ENCODE measurements at places on chromosomes 5 and 9. TPM values are rescaled to one million over a fixed set of nuclear protein-coding genes. Genes with fewer than 3 reads are reported as not detected.

AJM1 gene
- 2.0 TPM for total RNA-seq

- no peak for ATAC-seq
These were observed 3.1 kb upstream of the FAM120AOS start for GRCh38 chr9:93456504-93456903.

DNA sequence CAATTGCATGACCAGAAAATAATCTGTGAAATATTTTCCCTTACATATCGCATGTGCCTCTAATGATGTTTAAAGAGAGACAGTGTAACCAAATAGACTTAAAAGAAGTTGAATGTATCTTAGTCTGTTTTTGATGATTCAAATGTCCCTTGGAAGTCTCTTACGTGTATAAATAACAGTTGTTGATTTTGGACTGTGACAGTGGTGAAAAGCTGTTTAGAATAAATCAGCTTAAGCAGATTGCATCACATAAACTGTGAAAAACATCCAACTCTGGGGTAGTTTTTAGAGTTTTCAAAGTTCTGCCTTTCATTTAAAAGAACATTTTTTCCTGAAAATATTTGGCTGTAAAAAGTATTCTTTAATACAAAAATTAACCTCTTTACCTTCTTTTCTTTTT, 301.1 kb downstream of the PRR16 start:
- no peak for ATAC-seq

ASPN gene
- 0.18 TPM for total RNA-seq

DNA sequence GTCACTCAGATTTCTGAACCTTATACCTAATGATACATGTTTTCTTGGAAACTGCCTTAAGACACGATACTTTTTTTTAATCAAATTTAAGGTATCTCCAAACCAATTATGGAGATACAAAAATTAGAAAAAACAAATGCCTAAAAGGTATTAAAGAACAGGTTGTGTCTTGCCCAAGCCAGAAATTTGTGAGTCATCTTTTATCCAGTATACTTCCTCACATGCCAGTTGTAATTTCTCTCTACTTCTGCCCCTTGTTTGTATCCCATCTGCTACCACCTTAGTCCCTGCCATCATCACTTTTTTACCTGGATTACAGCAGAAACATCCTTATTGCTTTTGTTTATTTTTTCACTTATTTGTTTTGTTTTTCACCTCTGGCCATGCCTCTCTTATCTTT, 571.2 kb upstream of the DAB2 start:
- no peak for ATAC-seq

- ATAC-seq, result no peak
These were observed 39.8 kb downstream of the STARD4 start for GRCh38 chr5:111472579-111472978.

SPATA31A3 gene
- not detected for total RNA-seq

DNA sequence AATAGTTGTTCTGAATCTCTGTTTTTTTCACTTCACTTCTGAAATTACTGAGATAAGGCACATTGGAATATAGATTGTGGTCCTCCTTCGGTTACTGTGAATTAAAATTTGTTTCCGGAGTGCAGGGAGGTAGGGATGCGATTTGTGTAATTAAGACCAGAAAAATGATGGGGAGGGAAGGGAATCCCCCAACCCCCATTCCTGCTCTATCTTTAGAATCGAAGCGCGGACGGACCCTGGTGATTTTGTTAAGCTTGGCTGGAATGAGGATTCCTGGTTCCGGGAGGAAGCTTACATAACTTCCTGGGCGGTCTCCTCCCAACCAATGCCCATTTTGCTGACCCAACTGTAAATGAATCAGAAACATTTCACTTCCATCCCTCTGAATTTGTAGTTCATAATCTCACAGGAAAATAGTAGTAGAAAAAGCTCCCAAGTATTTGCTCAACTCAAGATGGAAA, 220.1 kb upstream of the MSX2 start:
- no peak for ATAC-seq

RHOBTB3 gene
- total RNA-seq, result 66.2 TPM

GRCh38 chr9:111961575-111961974, 65.0 kb downstream of the UGCG start:
- ATAC-seq, result no peak

- no peak for ATAC-seq
These were observed 60.6 kb downstream of the CYFIP2 start for GRCh38 chr5:157326440-157327005.

DNA sequence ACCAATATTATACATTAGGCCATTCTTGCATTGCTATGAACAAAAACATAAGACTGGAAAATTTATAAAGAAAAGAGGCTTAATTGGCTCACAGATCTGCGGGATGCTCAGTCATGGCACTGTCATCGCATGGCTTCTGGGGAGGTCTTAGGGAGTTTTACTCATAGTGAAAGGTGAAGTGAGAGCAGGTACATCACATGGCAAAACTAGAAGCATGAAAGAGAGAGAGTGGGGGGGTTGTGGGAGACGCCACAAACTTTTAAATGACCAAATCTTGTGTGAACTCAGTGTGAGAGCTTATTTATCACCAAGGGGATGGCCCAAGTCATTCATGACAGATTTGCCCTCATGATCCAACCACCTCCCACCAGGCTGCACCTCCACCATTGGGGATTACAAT, 398.3 kb upstream of the EDIL3 start:
- ATAC-seq, result no peak

IL9 gene
- total RNA-seq, result not detected

DNA sequence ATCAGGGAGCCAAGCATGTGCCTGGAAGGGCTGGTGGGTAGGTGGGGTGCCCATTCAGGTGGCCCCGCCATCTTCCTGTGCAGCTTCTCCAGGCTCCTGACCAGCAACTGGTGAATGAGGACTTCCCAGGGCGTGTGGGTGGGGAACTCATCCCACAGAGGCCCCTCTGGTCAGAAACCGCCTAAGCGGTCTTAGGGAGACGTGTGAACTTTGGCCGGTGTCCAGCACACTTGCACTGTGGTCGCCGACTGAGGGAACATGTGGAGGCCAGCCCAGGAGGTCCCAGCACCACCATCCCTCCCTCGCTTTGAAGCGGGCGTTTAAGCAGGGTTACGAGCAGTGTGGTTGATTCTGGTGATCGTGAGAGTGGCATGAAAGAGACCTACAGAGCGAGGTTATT, 77.8 kb downstream of the MVB12B start:
- ATAC-seq, result no peak

DNA sequence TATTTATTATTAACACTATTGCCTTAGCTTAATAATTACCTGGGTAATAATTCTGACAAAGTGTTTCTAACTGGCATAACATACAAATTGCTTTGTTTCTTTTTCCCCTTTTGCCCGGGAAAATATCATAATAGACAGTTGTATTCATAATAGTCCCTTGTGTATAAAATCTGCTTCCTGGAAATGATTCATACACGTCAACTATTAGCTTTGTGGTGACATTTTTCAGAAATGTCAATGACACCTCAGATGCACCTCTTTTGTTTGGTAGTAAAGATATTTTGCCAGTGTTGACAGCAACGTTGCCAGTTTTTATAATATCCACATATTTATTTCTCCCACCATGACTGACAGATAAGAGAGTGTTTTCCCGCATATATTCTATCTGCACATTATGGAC, 73.0 kb downstream of the RASEF start:
- ATAC-seq, result no peak

DNA sequence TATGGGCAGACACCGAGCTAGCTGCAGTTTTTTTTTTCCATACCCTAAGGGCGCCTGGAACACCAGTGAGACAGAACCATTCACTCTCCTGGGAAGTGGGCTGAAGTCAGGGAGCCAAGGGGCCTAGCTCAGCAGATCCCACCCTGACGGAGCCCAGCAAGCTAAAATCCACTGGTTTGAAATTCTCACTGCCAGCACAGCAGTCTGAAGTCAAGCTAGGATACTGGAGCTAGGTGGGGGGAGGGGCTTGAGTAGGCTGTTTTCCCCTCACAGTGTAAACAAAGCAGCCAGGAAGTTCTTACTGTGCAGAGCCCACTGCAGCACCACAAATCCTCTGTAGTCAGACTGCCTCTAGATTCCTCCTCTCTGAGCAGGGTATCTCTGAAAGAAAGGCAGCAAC, 151.7 kb upstream of the HCN1 start:
- ATAC-seq, result no peak

CDH9 gene
- 25.1 TPM for total RNA-seq

NR4A3 gene
- 23.1 TPM for total RNA-seq

BHMT2 gene
- 0.27 TPM for total RNA-seq

HTR4 gene
- total RNA-seq, result 0.10 TPM

- no peak for ATAC-seq
These were observed 490.9 kb upstream of the RGMB start for GRCh38 chr5:98282521-98282920.

CCL21 gene
- total RNA-seq, result 0.22 TPM

- no peak for ATAC-seq
These were observed 51.6 kb downstream of the SLC1A1 start for GRCh38 chr9:4541856-4542255.

- ATAC-seq, result peak; percentile 88
These were observed at the start of the genes EIF4E1B and SNCB for GRCh38 chr5:176629853-176630680. Gene EIF4E1B, plus strand, starts transcription at chr5:176630675. Its CDS starts 12,113 bp downstream, at chr5:176642788. Gene SNCB, minus strand, starts transcription at chr5:176630534. Its CDS starts 880 bp downstream, at chr5:176629654.

DNA sequence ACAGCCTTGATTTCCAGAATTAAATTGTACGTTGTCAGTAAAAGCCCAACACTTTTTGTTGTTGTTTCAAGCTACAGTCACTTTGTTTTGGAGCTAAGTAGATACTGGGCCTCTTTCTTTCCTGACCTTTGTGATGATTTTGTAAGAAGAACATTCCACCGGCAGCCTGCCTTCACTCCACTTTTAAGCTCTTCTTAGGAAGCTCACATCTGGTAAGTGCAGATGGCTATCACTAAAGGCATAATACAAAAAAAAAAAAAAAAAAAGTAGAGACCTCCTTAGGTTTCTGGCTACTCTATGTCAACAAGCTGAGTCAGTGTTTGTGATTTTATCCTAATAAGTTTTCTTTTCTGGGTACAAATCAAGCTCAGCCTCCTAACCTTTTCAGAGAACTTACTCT, 1922.1 kb upstream of the WWC1 start:
- no peak for ATAC-seq

DNA sequence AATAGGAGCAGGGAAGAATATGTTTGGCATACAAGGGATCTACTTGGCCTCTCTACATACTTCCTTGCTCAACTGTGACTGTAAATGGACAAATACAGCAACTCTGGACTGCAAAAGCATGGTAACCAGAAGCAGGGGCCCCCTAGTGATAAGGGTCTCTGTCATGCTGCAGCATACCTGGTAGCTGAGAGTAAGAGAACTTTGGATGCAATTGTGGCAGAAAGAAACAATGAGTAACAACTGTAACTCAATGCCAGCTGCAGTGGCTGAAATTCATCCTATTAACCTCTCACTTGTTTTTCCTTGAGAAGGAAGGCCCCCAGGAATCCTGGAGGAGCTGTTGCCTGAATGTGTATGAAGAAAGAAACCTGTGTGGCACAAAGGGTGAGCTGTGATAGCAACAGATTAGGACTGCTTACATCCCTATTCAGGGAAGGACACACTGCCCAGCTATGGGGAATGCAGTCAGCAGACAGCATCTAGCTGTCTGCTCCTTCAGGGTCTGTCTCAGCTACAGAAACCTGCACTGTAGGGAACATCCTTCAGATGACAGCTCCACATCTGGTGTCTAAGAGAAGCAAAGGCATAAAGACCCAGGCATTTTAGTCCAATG, 468.1 kb upstream of the ACTBL2 start:
- ATAC-seq, result no peak

- ATAC-seq, result no peak
These were observed 57.3 kb upstream of the WWC1 start for GRCh38 chr5:168234133-168234532.

ZNF484 gene
- 12.0 TPM for total RNA-seq

GRCh38 chr5:105922574-105922973, 1748.2 kb downstream of the EFNA5 start:
- no peak for ATAC-seq

GRCh38 chr9:69602773-69603172, 69.4 kb downstream of the APBA1 start:
- ATAC-seq, result no peak

PCDHA1 gene
- total RNA-seq, result 1.9 TPM

GRCh38 chr5:66426259-66427138, 169.7 kb upstream of the MAST4 start:
- peak; percentile 64 for ATAC-seq

DNA sequence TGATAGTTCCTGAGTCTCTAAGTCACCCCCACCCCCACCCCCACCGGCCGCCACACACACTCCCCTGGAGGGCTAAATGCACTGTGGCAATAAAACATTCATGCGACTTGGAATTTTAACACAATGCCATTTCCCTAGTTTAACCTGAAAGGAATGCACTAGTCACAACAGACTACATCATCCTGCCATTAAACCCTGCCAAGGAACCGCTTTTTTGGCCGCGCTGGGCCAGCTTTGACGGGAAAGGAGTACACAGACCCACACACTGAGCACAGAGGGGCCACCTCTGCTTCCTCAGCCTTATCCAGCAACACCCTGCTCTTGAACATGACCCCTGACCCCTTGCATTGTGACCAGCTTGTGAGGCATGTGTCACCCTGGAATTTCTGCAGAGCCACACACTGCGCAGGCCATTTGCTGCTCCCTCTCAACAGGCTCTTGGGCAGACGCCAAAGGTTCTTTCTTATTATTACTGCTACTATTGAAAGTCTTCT, 165.3 kb downstream of the BNC2 start:
- peak; percentile 77 for ATAC-seq
